ENCODE measurements at places on chromosomes 7 and 10.
A peak's percentile ranks its signal among the peaks of the same experiment; 100 is the strongest.

GRCh38 chr10:7525314-7526016 is 114.6 kb upstream of the SFMBT2 start:
- peak; percentile 3 for DNase-seq

- no peak for DNase-seq
These were observed 37.2 kb downstream of the BAMBI start for GRCh38 chr10:28714401-28715053.

- no peak for DNase-seq
These were observed 79.4 kb downstream of the FAM241B start for GRCh38 chr10:69709366-69709941.

- DNase-seq: no peak
These were observed 694 bp downstream of the COL1A2 start for GRCh38 chr7:94395141-94396036.

GRCh38 chr10:100749059-100749308 is 3.6 kb downstream of the PAX2 start:
- no peak for DNase-seq

GRCh38 chr7:73504920-73505319 is 17.2 kb downstream of the BAZ1B start:
- DNase-seq: no peak

- DNase-seq: no peak
These were observed 291.2 kb downstream of the POM121L12 start for GRCh38 chr7:53326634-53327033.

DNA sequence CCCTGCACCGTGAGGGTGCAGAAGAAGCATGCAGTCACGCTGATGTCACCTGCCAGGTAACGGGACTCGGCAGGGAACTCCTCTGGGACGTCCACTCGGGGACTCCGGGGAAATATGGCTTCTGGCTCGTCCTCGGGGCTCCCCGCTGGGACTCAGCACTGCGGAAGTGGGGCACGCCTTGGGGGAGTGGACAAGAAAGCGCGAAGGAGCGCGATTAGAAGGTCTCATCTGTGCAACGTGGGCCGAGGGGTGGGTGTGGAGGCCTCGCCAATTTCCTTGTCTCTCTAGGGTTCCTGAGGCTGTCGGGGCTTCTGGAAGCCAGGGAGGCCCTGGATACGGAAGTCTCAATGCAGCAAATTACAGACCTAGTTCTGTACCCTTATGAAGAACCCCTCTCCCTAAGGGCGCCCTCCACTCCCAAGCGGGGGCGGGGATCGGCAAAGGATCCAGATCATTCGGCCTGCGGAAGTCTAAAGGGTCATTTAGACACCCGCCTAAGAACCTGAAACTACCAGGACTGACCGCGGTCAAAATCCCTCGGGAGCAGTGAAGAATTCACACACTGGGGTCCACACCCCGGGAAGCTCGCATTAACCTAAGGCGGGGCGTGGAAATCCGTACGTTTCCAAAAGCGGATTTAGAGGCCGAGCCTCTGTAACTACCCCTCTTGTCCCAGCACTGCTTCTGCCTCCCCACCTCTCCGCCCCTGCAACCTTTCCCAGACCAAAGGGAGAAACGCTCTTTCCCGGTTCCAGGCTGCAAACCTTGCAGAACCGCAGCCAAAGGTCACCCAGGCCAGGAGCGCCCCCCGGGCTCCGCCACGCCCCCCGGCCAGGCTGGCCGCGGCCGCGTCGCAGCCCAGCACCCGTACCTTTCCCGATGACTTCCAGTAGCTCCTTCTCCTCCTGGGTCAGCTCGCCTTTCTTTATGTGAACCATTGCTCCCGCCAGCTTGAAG is 640 bp downstream of the ANKMY2 start:
- DNase-seq: no peak

GRCh38 chr7:79790656-79791262 is 337.3 kb upstream of the MAGI2 start:
- DNase-seq: no peak

Measured in cerebellar nuclear complex (tissue), 1 donor.